ENCODE measurements at places on chromosomes 11 and 22.

GRCh38 chr11:20453657-20454316 lies 66.3 kb downstream of the PRMT3 start:
- DNase-seq: no peak

DNA sequence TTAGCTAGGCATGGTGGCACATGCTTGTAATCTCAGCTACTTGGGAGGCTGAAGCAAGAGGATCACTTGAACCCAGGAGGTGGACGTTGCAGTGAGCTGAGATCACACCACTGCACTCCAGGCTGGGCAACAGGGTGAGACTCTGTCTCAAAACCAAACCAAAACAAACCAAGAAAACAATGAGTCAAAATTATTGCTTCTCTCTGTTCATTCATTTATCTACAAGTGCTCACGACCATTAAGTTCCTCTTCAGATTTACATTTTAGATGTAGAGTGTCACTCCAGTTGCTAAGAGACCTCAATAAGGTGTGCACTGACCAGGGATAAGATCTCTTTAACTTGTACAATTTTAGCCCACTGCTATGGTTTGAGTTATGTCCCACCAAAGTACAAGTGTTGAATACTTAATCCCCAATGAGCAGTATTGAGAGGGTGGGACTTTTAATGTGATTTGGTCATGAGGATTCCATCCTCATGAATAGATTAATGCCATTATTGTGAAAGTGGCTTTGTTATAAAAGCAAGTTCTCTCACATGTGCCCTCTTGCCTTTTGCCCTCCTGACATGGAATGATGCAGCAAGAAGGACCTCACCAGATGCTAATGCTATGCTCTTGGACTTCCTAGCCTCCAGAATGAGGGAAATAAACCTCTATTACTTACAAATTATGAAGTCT lies 7.8 kb downstream of the HNRNPUL2 start:
- DNase-seq: no peak

DNA sequence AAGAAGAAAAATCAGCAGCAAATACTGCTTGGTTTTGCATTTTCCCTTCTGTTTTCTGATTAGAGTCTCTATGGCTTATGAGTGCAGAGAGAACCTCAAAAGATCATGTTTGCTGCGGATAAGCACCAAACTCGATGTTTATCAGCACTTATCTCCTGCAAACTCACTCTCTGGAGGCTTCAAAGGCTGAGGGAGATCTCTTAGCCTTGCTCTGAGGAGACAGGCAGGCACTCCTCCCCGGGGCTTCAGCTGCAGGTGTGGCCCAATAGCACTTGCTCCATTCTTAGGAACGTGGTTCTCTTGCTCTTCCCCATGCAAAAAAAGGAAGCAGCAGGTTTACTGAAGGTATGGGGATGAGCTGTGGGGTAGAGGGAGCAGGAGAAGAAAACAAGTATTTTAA lies 45.1 kb downstream of the FLI1 start:
- no peak for DNase-seq

DNA sequence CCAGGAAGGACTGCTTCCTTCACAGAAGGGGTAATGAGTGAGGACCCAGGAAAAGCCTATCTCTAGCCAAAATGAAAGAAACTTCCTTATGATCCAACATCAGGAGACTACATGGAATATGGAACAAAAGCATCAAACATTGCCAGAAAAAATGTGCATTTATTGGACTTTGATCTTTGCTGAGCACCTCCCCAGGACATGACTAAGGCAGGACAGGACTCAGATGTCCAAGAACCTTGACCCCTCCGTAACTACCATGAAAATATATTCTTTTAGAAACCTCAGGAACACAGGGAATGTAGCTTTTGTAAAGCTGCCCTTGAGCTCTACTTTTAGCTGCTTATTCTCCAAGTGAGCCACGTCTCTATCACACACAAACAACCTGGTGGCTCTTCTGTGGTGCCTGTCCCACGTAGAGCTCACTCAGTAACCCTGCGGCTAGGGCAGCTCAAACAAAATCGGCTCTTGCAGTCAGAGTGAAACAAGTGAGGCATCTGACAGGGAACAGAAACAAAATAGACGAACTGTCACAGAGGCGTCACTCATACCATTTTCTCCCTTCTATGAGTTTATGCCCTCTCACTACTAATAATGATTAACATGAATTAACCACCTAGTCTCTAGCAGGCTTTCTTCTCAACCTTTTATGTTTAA lies 471.5 kb upstream of the API5 start:
- DNase-seq: no peak

GRCh38 chr11:96264364-96264763 lies 78.6 kb downstream of the MAML2 start:
- DNase-seq: no peak

GRCh38 chr11:64918017-64918416 lies 1.0 kb upstream of the ATG2A start:
- peak; percentile 38 for DNase-seq

DNA sequence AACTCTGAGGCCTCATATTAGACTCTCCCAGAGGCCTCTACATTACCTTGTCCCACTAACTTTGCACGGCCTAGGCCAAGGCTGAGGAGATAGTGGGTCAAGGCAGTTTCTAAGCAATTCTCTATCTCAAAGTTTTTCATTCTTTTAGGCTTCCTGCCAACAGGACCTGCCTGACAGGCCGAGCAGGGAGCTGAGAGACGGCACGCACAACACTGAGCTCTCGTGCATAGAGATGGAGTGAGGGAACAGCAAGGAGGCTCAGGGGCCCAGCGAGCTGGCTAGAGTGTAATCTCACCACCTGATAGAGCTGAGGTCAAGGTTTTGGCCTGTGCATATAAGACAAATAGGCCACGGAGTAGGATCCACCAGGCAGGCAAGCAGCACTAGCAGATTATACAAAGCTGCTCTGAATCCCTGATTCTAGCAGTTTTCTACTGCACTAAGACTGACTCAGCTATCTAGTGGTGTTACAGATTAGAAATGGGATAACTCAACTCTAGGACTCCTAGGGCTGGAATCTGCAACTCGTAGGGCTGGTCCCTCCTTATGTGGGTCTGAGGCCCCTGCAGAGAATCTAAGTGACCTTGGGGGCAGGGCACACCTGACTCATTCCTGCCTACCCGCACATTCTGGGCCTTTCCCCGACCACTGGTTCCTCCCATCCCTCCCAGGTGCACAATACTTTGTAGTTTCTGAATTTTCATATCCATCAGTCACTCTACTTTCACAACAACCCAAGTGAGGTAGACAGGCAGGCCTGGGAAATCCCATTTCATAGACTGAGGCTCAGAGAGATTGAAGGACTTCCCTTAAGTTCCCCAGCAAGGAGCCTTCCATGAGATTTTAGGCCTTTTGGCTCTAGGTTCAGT lies 1.7 kb downstream of the CYB5R2 start:
- no peak for DNase-seq

DNA sequence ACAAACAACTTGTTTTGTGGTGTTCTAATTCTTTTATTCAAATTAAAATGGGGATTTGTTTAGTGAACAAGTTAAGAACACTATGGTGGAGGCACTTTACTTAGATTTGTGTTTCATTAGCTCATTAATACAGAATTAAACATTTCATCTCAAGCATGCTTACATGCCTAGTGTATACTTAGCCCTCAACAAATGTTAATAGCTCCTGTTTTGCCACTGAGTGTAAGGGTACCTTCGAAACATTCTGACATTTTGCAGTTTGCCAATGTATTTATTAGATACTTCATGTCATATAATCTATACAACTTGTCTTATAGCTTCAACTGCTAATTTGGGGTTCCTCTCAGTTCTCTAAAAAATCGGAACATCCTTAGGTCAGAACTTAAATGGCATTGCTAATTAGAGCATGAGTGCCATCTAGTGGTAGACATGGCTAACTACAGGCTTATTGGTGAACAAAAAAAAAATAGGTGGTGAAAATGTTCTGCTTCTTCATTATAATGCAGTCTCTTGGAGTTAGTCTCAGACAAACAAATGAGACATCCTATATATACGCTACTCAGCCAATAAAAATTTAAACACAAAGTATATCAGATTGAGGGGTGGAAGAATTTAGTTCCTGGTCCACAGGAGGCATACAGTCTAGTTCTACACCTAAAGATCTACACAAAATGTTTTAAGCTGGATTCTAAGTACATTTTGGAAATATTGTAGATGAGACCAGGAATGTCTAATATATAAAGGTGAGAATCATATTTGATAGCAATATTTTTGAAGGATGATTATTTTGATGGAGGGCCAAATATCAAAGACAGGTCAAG lies 4.9 kb upstream of the CNTN5 start:
- DNase-seq: peak; percentile 56

GRCh38 chr11:25734591-25735211 lies 597.2 kb upstream of the ANO3 start:
- DNase-seq: peak; percentile 61

- DNase-seq: no peak
These were observed 160.4 kb downstream of the ATG16L2 start for GRCh38 chr11:72974487-72975205.

- no peak for DNase-seq
These were observed 4.5 kb downstream of the LMNTD2 start for GRCh38 chr11:555780-556661.

- DNase-seq: peak; percentile 53
These were observed 9.1 kb downstream of the LMF2 start for GRCh38 chr22:50498322-50498890.

DNA sequence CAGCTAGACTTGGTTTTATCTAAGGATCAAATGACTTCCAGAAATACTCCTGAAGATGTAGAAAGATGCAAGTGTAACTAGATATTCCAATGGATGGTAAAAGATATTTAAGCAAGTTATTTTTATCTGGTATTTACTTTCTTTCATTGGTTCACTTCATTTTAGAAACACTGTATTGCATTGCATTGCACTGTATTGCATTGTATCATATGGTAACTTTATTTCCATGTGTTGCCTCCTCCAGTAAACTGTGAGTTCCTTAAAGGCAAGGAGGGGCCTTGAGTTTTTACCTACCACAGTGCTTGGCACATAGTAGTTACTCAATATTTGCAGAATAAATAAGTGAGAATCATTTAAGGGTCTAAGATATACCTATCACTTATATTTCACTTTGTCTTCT lies 31.8 kb upstream of the FLI1 start:
- DNase-seq: no peak

DNA sequence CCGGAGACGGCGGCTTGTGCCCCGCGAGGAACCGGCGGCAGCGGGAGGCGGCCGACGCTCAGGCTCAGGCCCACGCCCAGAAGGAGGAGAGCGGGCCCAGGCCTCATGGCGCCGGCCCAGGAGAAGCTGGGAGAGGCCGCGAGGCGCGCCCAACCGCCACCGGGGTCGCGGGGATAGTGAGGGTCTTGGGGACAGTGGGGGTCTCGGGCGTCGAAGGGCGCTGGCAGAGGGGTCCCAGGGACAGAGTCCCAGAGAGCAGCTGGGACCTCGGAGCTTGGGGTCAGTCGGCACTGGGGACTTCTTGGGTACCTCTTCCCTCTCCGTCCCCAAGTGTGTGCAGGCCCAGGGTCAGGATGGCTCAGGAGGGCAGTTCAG lies at the start of gene PKDREJ:
TSS of gene PKDREJ (minus strand) at position 128 of the 375 bp plus-strand sequence. CDS start at position 107, 21 bp downstream.
- no peak for DNase-seq

- no peak for DNase-seq
These were observed 1.5 kb downstream of the CRKL start for GRCh38 chr22:20918663-20919218.

DNA sequence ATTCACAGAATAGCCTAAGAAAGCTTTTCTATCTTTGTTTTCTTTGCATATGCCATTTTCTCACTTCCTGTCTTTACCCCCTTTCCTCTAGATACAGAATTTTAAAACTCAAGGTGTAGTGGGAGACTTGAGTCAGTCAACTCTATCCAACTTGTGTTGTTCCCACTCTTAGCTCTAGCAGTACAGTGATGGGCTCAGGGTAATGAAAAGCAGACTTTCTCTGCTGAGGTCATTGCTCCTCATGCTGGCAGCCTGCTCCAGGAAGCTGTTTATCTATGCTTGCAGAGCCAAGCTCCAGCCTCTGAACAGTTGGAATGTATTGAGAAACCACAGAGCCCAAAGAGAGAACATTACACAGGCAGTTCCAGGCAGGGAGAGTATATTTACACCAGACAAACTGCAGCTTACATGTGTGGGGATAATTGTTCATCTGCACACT lies 68.1 kb downstream of the CSTPP1 start:
- DNase-seq: peak; percentile 90

DNA sequence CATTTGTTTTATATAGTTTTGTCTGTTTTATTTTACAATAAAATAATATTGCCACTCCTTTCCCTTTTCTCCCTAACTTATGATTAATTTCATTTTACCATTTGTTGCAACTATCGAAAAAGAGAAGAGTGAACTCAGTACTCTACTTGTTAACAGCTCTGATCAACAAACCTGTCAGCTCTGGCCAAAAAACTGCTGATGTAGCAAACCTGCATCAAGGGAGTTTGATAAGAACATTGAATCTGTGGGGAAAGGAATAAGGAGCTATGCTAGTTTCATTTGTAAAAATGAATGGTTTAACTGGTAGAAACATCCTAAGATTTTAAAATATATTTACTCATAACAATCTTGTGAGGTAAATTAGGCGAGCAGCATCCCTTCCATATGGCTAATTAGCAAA lies 42.9 kb downstream of the EIF4ENIF1 start:
- no peak for DNase-seq

DNA sequence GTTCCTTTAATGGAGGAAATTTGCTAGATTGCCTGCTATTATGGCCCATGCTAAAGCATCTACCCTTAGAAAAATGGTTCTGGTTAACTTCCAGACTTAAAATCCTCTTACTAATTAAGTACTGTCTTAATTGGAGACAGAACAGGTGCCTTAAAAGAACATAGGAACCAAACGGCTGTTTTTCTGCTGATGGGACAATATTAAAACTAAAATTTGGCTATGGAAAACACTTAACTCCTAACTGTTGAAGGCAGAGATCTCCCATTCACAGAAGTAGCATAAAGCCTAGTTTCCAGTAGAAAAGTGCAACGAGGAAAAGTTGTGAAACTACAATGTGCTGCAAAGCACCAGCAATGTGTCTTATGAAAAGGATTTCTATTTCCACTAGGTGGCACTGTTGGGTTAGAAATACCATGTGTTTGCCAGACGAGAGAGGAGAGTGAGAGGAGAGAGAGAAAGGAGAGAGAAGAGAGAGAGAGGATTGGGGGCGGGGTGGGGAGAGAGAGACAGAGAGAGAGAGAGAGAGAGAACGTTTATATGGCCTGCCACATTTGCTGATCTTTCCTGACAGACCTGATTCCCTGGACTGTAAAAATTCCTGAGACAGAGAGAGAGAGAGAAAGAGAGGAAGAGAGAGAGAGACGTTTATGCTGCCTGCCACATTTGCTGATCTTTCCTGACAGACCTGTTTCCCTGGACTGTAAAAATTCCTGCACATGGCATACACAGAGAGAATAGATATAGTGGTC lies 51.5 kb downstream of the FAM181B start:
- DNase-seq: peak; percentile 79

DNA sequence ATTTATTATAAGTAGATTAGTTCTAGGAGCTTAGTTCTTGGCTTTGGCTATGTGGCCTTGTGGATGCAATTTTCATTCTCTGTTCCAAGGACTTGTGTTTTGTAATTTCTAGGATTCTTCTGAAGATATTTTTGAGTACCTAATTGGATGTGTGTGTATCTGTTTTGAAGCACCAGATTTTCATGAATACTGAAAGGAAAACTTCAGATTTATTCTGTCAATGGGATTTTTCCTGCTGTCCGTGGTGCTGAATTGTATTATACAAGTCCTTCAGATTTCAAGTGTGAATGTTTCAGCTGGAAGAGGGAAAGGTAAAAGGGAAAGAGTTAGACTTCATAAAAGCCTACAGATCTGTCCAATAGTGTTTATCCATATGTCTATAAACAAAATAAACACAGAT lies 18.2 kb upstream of the SYN3 start:
- no peak for DNase-seq

GRCh38 chr11:78991681-78992080 lies 417.0 kb upstream of the NARS2 start:
- no peak for DNase-seq

GRCh38 chr11:47854667-47855066 lies 6.5 kb upstream of the NUP160 start:
- DNase-seq: no peak

Measured in H4 (cell line).